ENCODE measurements at places on chromosomes 5 and 9.

GRCh38 chr9:134293031-134293521 is 33.2 kb upstream of the RXRA start:
- no peak for DNase-seq

- no peak for DNase-seq
Observed at GRCh38 chr5:98768960-98769209, 4.6 kb upstream of the RGMB start.

- no peak for DNase-seq
Observed at GRCh38 chr9:92603990-92604389, 65.9 kb downstream of the IPPK start.

GRCh38 chr5:67305913-67306710 is 109.5 kb upstream of the CD180 start:
- no peak for DNase-seq

GRCh38 chr9:114551750-114552685 is 35.6 kb upstream of the ATP6V1G1 start:
- no peak for DNase-seq

DNA sequence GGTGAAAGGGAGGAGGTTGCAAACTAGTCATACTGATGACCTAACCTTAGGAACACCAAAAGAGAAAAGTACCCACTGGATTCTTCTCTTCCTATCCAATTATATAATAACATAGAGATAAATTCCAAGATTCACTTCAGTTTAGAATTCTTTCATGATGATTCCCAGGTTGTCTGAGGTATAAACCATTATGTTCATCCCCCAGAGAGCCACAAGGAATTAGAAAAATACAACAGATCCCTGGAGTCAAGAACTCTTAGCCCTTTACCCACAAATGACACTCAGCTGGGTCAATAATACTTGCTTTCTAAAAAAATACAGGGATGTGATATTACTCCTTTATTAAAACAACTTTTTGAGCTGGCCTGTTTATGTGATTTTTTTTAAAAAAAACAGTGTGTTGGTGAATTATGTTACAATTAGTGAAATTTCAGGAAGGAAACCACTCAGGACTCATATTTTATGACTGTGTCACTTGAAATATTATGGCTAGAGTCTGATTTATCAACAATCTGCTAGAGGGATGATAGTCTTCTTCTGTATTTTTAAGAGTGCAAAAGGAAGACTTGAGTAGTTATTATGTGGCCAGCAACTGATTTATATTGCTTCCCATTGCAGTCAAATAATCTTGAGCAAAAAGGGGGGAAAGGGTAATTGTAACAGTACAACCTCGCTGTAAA is 338.2 kb downstream of the NFIB start:
- DNase-seq, result no peak

- no peak for DNase-seq
Observed at GRCh38 chr5:157285310-157286035, 19.6 kb downstream of the CYFIP2 start.

Data from stimulated activated CD4-positive, alpha-beta T cell treated with anti-CD3 and anti-CD28 coated beads, Interleukin-1b, Interleukin-23, amount 100 ng/mL, for 1 hour (primary cell).